Stimulated activated CD4-positive, alpha-beta T cell treated with anti-CD3 and anti-CD28 coated beads, TNF-alpha, amount 100 ng/mL, for 24 hours (primary cell): ENCODE measurements at places on chromosomes 1 and 21.

DNA sequence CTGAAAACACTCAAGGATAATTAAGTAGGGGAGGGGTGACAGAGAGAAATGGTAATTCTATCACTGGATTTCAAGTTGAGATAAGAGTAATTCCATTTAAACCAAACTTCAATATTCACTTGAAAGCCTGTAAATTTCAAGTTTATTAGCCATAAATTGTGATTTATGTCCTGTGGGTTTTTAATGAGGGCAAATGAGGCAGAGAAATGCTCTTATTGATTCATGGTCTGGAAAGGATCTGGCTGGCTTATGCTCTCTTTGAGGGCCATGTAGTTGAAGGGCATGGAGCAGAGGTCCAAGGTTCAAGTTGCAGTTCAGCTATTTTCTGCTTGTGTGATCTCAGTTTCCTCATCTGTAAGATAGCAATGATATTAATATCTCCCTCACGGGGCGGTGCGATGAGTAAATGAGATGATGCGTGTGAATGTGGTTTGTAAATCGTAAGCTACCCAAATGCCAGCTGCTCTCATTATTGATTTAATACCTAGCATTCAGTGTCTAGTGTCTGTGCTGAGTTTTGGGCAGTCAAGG is 12.3 kb downstream of the OLFML3 start:
- no peak for DNase-seq

DNA sequence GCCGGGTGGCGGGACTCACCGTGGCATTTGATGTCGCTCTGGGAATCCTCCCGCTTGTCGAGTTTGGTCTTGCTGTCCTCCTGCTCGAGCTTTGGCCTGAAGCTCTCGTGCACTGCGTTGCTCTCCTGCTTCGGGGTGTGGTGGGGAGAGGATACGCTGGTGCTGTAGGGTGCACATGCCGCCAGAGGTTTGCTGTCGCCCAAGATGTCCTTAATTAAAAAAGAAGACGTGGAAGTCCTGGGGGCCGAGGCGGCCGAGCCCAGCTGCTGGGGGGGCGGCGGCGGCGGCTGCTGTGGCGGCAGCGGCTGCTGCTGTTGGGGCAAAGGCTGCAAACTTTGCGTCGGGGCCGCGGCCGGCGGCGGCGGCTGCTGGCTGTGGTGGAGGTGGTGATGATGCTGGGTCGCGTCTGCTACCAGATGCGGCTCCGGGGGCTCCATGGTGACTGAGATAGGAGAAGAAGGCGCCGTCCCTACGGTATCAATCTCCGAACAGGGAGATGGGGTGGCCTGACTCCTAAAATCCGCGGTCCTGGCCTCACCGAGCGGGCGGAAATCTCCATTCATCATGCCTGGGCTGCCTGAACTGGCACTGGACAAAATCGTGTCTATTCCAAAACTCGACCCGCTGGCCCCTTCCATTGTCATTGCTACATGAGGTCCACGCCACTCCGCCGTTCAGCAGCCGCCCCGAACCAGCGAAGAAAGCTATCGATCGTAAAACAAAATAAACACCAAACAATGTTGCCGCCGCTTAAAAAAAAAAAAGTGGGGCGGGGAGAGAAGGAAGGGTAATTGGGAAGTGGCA is at the start of gene BARHL2:
Gene BARHL2, minus strand, starts transcription at position 751 of the 804 bp plus-strand sequence. Its CDS starts 107 bp downstream, at position 644.
- DNase-seq = no peak

DNA sequence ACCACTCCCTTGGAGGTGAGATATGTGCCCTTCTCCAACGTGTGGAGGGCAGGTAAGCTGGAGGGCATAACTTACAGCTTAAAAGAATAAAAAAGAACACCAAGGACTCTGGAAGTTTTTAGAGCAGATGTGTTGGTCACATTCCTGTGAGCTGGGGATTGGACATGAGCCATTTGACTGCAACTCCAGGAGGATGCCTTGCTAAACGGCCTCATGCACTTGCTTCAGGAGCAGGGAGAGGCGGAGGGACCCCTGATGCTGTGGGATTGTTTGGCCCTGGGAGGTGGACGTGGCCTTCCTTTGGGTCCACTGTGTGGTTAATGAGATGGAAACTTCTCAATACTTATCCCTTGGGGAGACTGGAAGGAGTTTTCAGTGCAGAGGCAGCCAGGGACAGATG is 185.6 kb downstream of the RHOU start:
- DNase-seq = no peak

DNA sequence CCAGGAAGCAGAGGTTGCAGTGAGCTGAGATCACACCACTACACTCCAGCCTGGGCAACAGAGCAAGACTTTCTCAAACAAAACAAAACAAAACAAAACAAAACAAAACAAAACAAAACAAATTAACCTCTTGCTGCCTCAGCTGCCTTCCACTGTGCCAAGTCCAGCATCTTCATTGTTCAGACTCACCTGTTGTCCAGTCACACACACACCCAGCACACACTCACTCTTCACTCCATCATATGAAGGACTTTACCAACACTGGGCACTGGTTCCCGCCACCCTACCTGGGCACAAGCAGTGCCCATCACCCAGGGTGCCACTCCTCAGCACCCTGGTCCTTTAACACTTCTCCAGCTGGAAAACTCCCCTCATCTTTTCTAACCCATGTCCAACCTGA is 14.6 kb downstream of the PYCR2 start:
- DNase-seq = no peak

DNA sequence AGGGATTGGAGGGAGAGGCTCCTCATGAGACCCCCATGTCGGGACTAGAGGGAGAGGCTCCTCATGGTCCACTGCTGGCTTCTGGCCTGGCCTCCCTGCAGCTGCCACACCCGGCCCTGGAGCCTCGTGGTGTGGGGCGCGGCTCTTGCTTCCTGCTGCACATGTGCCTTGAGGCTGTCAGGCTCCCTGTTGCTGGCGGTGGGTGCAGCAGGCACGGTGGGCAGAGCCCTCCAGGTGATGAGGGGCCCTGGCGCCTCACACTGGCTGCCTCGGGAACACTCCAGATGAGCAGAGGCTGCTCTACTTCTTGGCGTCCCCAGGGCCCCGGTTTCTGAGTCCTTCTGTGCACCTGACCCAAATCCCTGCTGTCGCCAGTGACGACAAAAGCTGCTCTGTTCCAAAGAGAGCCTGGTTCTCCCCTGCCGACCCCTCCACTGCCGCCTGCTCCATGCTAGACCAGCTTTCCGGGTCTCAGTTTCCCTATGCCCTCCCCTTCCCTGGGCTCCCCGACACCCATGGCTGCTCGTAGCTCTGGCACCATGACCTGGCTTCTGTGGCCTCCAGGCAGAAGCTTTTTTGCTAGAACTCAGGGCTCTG is 9.7 kb upstream of the ATAD3B start:
- DNase-seq = no peak

- DNase-seq = no peak
These were observed 26.0 kb downstream of the VAMP4 start for GRCh38 chr1:171715813-171716251.

- DNase-seq = no peak
These were observed 10.0 kb downstream of the FAM163A start for GRCh38 chr1:179753061-179753460.

- DNase-seq = no peak
These were observed 14.2 kb downstream of the MARCKSL1 start for GRCh38 chr1:32321712-32322291.

DNA sequence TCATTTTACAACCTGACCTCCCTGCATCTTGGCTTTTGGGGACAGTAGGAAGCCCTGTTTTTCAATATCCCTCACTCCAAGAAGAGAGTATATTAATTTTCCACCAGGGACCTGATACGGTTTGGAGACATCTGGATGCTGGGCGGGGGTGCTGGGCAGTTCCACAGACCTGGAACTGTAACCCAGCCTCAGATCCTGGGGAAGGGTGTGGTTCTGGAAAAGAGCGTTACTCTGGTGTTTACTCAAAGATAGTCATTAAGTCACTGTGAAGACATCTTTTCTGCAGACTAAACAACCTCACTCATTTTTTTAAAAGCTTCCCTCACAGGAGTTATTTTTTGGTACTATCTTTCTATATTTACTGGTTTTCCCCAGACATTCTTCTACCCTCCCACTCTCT is 189.8 kb downstream of the CLIC6 start:
- DNase-seq = no peak

DNA sequence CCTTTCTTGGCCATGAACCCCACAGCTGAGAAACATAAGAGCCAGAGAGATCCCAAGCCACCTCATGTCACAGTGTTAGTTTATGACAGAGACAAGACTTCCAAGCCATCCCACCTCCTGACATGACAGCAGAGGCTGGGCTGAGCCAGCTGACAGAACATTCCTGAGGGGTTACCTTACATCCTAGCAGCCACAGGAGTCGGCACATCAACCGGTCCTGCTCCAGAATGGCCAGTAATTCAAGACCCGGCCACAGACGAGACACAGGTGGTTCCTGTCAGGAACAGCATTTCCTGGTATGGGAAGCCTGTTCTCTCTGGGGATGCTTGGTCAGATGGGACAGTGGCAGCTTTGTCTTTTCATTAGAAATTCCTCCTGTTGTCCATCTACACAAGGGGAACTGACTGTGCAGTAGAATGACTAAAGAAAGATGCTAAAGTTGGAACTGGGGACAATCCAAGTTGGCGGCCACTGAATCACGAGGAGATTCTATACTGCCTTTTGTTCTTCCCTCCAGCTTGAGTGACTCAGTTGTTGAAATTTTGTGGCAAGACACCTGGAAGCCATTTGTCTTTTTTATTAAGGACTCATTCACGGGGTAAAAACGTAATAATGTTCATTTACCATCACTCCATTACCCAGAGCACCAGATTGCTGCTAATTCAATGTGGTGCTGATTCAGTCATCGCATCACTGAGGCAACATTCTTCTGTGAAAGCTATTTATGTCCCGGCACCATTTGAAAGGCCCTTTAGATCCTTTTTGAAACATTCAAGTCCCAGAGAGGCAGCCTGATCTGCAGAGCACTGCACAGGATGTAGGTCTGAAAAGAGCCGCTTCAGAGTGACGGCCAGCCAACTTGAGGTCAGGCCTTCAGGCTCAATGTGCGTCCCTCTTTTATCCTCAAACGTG is 37.2 kb upstream of the NPL start:
- DNase-seq = no peak

- DNase-seq = no peak
These were observed 129.2 kb downstream of the PLPP3 start for GRCh38 chr1:56450004-56450666.

- DNase-seq = peak; percentile 33
These were observed 38.6 kb upstream of the GPR137B start for GRCh38 chr1:236103646-236104218.

- no peak for DNase-seq
These were observed 137.5 kb downstream of the TGFB2 start for GRCh38 chr1:218482683-218483082.

DNA sequence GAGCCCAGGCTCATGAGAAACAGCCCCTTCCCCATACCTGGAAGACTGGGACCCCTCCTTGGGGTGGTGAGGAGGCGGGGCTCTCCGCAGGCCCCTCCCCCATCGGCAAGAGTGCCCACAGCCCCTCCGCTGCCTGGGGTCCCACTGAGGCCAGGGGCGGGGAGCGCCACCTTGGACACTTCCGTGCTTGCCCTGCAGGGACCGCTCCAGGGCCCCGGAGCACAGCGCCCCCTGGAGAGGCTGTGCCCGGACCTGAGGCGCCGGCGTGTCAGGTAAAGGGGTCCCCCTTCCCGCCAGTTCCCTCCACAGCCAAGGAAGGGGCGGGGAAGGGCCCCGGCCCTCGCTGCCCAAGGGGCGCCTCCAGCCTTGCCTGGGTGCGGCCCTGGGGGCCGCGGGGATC is 21.5 kb downstream of the INAVA start:
- DNase-seq = no peak

DNA sequence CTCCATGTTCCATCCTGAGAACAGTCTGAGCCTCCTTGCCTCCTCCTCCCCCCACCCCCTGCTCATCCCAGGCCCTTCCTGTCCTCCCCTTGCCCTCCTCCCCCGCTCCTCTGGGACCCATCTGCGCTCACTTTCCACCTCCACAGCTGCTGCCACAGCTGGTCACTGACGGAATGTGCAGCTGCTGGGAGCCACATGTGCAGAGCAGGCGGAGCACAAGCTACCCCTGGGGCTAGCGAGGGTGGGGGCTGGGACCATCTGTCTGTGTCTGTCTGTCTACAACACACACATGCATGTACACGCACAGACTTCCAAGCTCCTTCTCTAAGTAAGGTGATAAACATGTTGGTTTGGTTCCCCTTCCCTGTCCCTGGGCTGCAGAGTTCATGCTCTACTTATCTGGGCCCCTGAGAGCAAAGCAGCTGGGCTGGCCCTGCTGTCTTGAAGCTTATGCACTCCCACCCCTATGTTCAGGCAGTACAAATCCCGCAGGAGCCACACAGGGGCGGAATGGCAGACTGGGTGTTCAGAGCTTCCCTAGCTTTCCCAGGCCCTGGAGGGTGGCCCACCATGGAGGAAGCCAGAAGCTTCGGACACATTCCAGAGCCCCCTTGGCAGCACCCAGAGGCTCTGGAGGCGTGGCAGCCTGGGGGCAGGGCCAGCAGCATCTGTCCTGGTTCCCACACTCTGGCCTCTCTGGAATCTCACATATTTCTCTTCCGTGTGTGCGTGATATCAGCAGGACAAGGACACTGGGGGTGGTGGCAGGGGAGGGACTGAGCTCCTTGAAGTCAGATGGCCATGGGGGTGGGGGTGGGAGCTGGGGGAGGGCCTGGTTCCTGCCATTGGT is 7.0 kb upstream of the HEYL start:
- no peak for DNase-seq

DNA sequence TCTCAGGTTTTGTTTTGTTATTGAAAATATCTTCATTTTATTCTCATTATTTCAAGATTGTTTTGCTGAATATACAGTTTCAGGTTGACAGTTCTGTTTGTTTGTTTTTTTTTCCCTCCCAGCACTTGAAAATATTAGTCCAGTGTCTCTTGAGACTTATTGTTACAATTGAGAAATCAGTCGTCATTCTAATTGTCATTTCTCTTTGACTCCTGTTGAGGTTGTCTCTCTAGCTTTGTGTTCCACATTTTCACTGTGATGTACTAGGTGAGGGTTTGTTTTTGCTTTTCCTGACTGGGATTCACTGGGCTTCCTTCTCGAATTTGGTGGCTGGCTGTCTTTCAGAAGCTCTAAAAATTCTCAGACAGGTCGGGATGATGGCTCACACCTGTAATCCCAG is 443.2 kb upstream of the VAMP3 start:
- no peak for DNase-seq

DNA sequence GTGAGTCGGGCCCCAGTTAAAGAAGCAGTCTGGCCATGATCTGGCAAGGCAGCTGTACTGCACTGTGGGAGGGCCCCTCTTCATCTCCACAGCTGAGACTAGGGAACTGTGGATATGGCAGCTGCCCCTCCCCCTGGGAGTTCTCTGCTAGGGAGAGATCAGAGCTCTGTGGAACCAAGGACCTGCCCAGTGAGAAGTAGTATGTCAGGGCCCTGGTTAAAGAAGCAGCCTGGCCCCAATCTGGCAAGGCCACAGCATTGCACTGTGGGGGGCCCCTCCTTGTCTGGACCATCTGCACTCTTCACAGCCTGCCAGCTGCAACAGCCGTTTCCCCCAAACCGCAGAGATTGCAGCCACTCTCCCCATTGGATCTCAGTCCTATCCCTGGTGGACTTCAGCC is 208.5 kb downstream of the DNAH14 start:
- DNase-seq = no peak
